ENCODE measurements at places on chromosomes 1 and 21.

- DNase-seq, result no peak
Observed at GRCh38 chr1:150150133-150151021, 661 bp downstream of the PLEKHO1 start.

DNA sequence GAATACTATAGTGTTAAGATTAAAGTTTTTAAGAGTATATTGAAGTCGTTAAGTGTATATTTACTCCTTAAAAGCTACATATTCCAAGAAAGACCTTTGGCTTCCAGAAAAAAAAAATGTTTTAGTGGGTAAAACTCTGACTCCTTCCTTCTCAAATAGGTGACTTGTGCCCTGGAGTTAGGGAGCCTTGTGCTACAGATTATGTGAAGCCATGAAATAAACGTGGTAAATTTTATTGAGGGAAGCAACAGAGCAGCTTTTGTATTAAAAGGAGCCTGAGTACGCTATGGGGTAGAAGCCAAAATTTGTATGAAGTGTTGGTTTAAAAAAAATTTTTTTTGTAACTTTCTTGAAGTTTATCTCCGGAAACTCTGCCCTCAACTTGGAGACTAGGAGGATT is 994 bp downstream of the RO60 start:
- peak; percentile 10 for DNase-seq

DNA sequence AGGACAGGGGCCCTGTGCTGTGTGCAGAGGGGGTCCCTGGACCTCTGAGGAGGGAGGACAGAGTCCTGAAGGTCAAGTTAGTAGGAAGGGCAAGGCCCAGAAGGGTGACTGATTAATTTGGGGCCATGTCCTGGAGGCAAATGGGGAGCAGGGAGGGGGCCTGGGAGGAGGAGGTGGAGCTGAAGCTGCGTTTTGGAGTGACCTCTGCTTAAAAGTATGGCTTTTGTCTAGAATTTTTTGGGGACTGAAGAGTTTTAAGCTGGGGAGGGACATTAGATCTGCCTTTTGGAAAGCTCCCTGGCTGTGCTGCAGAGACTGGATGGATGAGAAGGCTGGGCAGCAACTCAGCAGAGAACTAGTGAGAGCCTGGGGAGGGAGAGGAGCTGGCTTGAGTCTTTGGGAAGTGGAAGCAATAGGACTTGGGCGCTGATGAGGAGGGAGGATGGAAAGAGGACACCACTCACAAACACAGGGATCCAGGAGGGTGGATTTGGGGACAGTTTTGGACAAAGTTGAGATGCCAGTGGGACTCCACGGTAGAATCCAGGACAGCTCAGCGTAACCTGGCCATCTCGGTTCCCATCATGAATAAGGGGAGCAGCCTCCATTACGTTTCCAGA is 52.9 kb downstream of the ACBD3 start:
- no peak for DNase-seq

GRCh38 chr1:116679828-116680628 is 12.5 kb upstream of the IGSF3 start:
- DNase-seq, result no peak

DNA sequence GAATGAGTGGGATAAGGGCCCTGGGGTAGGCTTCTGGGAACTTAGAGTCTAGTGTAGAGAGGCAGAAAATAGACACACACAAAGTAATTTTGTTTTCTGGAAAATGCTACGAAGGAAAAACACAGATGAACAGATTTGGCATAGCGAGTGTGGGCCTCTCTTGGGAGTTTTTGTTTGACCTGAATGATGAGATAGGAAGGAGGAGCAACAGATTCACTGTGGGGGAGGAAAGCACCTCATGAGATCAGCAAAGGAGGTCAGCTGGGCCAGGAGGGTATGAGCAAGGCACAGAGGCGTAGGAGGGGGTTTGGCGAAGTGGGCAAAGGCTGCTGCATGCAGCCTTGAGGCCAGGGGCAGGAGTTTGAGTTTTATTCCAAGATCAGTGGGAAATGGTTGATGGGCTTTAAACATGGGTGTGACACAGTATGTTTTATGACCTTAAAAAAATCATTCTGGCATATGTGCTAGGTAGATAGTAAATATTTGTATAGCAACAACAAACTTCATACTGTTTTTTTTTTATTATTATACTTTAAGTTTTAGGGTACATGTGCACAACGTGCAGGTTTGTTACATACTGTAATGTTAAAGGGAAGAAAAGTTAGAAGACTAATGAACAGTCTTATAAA is 57.9 kb downstream of the FGGY start:
- no peak for DNase-seq

DNA sequence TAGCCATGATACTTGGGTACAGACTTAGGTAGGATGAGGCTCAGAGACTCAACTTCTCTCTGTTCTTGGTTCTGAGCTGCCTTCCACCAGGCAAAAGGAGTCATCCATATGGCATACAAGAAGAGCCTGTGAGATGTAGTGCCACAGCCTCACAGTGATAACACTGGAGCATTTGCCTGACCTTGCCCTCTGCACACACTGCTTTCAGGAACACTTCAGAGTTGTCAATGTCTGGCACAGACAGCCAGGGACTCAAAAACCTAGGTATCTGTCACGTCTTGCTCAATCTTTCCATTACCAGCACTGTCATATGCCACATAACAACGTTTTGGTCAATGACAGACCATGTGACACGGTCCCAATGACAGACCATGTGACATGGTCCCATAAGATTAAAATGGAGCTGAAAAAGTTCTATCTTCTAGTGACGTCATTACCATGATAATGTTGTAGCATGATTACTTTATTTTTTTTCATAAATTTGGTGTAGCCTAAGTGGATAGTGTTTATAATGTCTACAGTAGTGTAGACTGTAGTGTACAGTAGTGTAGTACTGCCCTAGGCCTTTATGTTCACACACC is 199.9 kb upstream of the CTTNBP2NL start:
- no peak for DNase-seq

- DNase-seq, result no peak
Observed at GRCh38 chr1:24186711-24186992, 437 bp downstream of the IFNLR1 start.

DNA sequence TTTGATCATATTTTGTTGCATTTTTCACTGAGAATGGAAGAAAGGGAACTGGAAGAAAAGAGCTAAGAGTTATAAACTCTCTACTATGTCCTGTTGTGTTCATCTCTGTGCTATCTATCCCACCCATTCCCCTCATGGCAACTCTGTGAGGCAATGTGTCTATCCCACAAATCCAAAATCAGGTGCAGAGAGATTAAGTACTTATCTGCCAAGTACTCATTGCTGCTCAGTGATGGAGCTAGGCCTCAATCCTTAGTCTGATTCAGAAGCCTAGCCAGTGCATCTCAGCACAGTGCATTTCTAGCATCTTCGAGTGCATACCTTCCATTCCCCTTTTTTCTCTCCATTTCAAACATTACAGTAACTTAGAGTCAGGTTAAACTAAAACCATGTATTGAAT is 270.6 kb downstream of the TPR start:
- no peak for DNase-seq

DNA sequence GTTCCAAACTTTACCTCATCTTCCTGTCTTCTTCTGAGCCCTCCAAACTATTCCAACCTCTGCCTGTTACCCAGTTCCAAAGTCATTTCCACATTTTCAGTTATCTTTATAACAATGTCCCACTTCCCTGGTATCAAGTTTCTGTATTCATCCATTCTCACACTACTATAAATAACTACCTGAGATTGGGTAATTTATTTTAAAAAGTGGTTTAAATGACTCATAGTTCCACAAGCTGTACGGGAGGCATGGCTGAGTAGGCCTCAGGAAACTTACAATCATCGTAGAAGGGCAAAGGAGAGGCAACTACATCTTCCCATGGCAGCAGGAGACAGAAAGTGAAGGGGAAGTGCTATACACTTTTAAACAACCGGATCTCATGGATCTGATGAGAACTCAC is 428.5 kb upstream of the RGS18 start:
- no peak for DNase-seq

Measured in right lung (tissue), 10 donors.